ENCODE measurements at places on chromosomes 11 and 22.

DNA sequence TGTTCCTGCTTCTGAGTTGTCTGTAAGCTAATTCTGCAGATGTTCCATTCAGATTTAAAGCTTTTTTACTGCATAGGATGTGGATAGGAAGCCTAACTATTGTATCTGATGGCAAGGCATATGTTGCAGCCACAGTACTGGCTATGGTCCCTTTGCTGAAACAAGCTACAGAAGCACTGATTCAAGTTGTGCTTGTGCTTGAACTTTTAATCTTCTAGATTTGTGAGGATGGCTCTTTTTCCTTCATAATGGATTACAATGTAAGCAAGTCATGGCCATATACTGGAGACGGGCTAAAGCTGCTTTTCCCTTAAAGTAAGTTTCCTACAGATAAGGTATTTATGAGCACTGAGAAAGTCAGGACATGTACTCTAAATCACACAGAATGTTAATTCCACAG is 138.7 kb downstream of the PGR start:
- no peak for DNase-seq

GRCh38 chr11:79507706-79508105 is 66.9 kb upstream of the TENM4 start:
- DNase-seq: no peak

DNA sequence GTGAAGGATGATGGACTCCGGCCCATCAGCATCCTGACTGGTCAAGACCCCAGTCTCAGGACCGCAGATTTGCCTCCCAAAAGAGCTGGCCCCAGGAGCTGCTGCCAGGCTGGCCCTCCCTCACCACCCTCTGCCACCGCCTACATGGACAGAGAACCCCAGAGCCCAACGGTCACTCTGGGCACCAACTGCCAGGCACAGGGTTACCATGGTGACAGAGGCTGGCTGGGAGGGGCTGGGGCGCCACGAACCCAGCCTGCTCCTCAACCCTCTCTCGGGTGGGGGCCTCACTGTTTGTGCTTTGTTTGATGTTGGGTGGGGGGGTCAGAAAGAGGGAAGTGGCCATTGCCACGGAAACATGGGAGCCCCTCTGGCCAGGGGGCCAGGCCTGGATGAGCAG is 55.8 kb downstream of the ELFN2 start:
- DNase-seq: no peak

DNA sequence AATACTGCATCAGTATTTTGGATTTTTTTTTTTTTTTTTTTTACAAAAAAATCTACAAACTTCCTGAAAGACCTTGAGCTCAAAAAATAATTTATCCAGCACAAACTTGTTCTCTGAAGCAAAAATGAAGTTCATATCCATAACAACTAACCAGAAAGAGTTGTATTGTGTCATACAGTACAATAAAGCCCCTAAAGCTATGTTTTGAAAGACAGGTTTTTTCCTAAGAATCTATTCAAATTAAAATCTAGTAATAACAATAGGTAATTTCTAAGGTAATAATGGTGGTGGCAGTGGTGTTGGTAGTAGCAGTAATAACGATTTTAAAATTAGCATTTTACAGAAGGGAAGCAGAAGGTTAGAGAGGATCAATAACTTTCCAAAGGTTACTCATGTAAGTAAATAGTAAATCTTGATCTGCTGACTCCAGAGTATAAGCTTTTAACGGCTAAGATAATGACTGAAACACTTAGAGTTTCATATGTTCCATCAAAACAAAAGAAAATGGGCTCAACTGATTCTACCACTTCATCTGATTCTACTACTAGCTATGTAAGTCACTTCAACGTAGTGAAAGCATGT is 53.3 kb upstream of the GAB2 start:
- no peak for DNase-seq

DNA sequence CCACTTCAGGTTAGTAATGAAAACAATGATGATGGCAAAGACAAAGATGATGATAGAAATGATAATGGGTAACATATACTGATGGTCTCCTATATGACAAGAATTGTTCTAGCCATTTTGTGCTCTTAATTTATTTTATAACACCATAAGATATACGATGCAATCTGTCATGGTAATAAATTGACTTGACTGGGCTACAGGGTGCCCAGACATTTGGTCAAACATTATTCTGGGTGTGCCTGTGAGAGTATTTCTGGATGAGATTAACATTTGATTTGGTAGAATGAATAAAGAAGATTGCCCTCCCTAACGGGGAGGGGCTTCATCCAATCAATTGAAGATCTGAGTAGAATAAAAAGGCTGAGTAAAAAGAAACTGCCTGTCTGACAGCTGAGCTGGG is 237.3 kb downstream of the LARGE1 start:
- DNase-seq: no peak

DNA sequence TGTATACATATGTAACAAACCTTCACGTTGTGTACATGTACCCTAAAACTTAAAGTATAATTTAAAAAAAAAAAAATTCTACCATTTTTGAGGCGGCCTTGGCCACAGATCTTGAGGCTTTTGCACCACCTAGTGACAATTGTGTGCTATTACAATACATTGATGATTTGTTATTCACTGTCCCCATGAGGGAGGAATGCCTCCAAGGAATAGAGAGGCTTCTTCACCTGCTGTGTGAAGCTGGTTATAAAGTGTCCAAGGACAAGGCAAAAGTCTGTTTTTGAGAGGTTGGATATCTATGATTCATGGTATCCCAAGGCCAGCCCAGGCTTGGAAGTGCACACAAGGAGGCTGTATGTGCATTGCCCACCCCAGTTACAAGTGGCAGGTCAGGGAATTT is 30.7 kb downstream of the SLC22A25 start:
- DNase-seq: no peak

DNA sequence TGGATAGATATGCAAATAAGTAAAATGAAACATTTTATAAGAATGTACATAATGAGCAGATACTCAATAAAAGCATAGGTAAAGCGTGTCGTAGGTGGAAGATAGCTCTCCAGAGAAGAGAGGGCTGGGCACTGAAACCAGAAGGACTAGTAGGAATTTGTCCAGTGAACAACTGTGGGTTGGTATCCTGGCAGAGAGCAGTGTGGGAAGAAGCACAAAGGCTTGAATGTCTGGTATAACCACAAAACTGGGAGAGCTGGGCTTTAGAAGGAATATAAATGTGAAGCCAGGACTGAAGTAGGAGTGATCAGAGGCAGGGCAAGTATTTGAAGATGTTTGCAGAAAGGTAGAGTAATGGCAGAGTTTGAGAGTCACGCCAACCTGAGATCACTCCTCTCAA is 33.1 kb upstream of the CARD16 start:
- no peak for DNase-seq

GRCh38 chr11:34176751-34177209 is 71.4 kb downstream of the NAT10 start:
- DNase-seq: no peak

GRCh38 chr22:19789406-19789805 is 28.8 kb downstream of the TBX1 start:
- DNase-seq: no peak

DNA sequence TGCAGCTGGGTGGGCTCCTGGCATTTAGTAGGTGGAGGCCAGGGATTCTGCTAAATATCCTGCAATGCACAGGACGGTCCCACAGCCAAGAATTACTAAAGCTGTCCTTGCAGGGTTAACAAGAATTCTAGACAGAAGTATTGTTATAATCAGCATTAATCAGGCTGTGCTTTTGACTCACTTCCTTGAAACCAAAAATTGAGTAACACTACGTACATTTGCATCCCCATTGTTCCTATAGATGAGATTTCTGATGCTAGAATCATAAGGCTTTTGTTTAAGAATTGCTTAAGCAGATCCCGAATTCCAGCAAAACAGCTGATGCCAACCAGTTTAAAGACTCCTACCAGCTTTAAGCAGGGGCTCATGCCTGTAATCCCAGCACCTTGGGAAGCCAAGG is 11.4 kb downstream of the SLC6A5 start:
- DNase-seq: no peak

DNA sequence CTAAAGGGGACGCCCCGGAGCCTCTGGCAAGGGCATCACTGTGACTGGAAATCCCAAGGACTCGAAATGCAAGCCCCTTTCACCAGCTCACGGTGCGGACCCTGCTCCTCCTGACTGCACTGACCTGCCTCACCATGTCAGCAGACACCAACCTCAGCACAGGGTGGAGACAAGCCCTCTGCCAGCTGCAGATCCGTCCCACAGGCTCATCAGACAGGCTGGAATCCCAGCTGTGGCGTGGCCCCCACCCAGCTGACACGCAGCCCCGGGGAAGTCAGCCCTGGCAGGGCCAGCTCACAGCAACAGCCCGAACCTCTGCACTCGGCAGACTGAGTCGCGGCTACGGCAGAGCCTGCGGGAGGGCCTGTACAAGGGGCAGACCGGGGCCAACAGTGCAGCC is 36.8 kb downstream of the BRD1 start:
- DNase-seq: no peak

GRCh38 chr11:3823303-3823702 is 14.9 kb downstream of the PGAP2 start:
- no peak for DNase-seq

DNA sequence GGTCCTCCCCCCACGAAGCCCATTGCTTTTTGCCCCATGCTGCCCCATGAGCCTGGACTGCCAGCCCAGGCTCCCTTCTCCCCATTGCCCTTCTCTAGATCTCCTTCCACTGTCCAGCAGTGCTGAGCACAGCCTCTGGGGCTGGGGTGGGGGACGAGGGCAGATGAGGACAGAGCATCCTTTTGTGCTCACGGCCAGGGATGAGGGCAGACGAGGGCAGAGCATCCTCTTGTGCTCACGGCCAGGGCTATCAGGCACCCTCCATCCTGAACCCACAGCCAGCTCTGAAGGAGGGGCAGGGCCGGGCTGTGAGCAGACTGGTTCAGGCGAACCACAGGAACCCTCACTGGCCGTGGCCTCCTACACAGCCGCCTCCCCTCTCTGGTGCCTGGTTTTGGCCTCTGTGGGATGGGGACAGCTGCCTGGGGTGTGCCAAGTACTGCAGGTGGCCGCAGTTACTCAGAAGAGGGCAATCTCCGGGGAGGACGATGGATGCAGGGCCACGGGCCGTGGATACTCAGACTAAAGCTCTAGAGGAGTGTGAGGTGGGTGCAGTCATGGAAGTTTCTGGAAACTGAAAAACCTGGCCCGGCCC is 1258.8 kb downstream of the BRD1 start:
- DNase-seq: peak; percentile 53

DNA sequence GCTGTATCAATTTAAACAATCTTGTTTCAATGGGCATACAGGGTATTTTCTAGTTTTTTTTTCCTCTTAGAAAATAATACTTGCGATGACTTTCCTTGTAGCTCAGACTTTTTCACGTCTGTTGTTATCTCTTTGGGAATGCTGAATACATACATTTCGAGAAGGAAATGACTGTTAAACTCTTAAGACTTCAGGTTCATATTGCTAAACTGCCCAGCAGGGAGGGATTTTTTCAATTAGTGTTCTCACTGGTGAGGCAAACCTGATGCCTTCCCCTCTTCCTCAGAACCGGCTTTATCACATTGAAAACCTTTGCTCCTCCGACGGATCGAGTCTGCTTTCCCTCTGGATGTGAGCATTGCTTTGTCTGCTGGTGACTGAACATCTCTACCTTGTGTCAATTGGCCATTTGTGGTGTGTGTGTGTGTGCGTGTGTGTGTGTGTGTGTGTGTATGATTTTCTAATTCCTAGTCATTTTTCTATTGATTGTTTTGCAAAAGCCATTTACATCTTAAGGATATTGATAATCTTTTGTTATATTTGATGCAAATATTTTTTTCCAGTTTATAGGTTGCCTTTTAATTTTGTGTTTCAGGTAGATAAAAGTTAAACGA is 6.6 kb downstream of the NEAT1 start:
- DNase-seq: no peak

- peak; percentile 47 for DNase-seq
Measured at GRCh38 chr22:23591201-23591791, 11.2 kb upstream of the IGLL1 start.

DNA sequence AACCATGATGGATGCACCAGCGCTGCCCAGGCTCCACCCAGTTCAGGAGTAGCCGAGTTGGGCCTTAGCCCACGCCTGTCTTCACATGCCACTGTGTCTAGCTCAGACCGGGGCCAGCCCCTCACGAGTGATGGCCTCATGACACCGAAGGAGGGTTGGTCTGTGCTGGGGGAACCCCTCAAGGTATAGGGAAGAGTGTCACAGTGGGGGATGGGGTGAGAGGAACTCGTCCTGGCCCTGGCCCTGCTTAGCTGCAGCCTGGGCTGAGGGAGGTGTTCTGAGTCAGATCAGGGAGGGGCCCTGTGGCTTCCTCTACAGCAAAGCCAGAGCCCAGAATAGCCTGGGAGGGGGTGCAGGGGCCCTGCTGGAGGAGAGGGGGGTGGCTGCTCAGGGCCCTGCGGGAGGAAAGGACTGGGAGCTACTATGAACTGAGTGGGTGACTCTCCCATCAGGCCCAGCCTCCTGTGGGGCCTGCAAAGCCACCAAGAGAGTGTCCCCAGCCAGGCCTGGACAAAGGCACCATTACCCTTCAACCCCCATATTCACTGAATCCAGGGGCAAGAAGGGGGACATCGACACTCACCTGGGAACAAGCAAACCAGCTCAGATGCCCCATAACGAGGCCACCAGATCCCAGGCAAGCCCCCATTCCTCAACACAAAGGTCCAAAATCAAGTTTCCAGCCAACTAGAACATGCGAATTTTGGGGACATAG is 41.2 kb downstream of the IGLL5 start:
- DNase-seq: no peak

DNA sequence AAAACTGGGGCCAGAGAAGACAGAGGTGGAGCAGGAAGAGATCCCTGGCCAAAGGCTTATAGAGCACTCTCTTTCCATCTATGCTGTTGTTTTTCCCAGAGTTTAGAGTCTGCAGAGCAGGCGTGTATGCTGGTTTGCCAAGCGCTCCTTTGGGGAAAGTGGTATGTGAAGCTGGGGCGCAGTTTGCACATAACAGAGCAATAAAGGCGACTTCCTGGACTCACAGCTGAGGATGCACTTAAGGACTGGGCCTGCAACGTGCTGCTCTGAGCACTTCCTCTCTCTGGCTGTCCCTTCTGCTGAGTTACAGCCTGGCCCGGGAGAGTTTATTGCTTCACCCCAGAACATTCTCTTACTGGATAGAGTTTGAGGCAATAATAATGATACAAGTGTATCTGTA is 41.7 kb downstream of the THAP12 start:
- DNase-seq: no peak

DNA sequence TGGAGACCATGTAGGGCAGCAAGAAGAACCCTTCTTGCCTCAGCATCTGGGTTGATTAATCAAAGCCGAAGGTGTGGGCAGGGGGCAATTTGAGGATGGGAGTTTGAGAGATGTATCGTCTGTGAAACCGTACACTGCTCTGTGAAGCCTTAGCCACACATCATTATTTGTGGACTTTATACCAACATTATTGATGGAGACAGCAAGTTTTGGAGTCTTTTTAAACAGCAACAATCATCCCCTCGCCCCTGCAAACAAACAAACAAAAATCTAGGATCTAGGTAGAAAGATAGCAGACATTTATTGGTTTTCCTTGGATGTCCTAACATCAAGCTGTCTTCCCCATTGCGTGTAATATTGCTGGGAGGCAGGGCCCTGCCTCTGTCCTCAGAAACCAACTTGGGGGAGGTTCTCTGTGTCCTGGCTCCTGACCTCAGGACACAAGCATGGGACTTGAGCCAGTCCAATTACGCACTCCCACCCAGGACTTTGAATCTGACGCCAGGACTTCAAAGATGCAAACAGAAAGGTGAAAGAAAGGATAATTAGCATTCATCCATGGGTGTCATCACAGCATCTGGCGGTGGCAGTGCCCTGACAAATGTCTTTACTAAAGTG is 61.6 kb upstream of the PLET1 start:
- DNase-seq: no peak

Data from hypothalamus (tissue), 51 donors.